NCI-H524 (cell line): ENCODE measurements at places on chromosomes 6 and 20.

- peak; percentile 34 for DNase-seq
Measured at GRCh38 chr20:8209061-8209460, 77.0 kb downstream of the PLCB1 start.

DNA sequence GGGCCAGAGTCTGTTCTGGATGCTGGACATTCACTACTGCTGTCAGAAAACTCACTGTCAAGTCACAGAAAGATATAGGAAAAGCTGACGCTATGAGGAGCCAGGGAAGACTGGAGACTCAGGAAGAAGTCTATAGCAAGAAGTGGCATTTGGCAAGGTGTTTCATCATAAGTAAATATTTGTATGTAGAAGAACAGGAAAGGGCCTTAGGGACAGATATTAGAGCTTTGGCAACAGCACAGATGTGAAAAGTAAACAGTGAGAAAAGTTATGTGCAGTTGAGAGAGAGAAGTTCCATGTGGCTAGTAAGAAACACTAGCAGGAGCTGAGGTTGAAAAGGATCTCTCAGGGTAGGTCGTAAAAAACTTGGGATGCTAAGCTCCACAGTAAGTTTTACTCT, 868.9 kb downstream of the PHF3 start:
- DNase-seq: no peak

- no peak for DNase-seq
Measured at GRCh38 chr6:41584205-41584604, 38.0 kb downstream of the FOXP4 start.

- no peak for DNase-seq
Measured at GRCh38 chr6:161434921-161435747, 161.3 kb upstream of the AGPAT4 start.

DNA sequence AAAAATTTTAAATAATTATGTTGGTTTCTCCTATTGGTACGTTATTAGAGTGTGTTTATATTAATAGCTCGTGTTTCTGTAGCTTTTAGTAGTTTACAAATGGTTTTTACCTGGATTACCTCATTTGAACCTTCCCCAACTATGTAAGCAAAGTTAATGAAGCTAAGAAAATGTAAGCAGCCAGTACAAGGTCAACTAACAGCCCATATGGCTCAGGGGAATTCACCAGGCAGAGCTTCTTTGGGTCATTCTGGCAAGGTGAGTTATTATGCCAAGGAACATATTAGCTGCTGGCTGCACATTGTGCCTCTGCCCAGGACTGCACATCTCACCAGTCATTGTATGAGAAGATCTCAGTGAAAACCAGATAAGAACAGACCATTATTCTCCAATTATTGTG, 27.0 kb upstream of the MARCKS start:
- DNase-seq: no peak

- DNase-seq: no peak
Measured at GRCh38 chr6:142802124-142802523, 142.9 kb downstream of the HIVEP2 start.

- DNase-seq: no peak
Measured at GRCh38 chr20:60035486-60035885, 77.3 kb downstream of the CDH26 start.

- no peak for DNase-seq
Measured at GRCh38 chr6:156808287-156808686, 31.1 kb downstream of the ARID1B start.

DNA sequence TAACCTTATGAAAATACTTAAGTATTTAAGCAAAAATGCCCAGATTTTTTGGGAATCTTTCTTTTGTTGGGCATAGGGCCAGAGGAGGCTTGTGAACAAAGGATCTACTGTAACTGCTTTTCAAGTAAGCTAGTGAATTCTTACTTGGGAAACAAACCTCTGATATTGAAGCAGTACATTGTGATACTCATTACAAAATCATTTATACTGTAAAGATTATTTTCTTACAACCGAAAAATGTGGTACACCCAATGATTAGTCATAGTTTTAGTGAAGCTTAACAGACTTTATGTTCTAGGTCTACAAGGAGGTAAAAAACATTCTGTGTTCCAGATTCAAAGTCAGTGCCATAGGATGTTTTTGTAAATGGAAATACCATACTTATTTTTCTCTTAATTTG, 272.9 kb upstream of the KCNQ5 start:
- no peak for DNase-seq
